ENCODE measurements at places on chromosomes 2 and 18. TPM values are rescaled to one million over a fixed set of nuclear protein-coding genes. Genes with fewer than 3 reads are reported as not detected.
A peak's percentile ranks its signal among the peaks of the same experiment; 100 is the strongest.

IL1B gene
- total RNA-seq, result 219 TPM

GRCh38 chr2:187497858-187498463 is 49.9 kb upstream of the CALCRL start:
- DNase-seq, result no peak

GRCh38 chr2:198339116-198339515 is 534.7 kb downstream of the PLCL1 start:
- no peak for DNase-seq

DNA sequence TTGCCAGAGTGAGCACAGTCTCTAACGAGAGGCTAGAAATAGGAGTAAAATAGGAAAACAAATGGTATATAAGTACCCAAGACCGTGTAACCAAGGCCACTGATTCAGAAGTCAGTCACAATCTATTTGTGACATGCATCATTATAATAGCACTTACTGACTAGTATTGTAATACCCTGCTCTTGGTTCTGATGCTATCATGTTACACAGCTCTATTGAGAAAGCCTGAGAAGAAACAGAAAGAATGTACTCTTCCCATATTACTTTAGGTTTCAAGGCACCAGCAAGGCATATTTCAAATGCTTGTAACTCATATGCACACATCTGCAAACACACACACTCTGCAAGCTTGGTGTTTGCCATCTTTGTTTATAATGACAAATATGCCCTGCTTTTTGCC is 746.4 kb downstream of the SLC4A3 start:
- no peak for DNase-seq

GRCh38 chr2:133341575-133341974 is 226.7 kb downstream of the NCKAP5 start:
- no peak for DNase-seq

DNA sequence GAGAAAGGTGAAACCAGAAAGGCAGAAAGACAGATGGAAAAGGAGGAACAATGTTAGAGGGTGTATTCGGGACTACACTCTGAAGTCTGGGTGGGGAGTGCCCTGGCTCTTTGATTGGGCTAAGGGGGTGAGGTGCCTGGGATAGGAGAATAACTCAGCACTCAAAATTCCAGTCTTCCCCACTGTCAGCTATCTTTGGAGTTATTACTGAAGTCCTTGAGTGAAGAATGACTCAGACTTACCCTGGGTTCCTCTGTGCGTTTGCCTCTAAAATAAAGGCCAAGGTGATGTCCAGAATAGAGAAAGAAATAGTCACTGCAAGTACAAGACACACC is 151.8 kb upstream of the SERPINE2 start:
- no peak for DNase-seq

DNA sequence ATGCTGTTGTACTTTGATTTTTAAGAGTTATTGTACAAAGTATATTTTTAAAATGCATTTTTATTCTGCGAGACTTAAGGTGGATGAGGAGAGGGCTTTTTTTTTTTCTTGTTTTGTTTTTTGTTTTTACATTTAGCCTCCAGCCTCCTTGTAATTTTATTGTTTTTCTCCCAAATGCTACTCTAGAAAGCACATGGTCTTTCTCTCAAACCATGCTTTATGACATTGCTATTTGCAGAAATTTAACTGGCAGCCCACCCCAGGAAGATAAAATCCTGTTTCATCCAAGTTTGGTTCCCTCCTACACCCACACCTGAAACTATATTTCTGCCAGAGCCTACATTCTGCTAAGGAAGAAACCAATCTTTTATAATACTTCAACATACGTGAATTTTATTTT is 184.6 kb downstream of the ARHGAP15 start:
- DNase-seq, result no peak

DNA sequence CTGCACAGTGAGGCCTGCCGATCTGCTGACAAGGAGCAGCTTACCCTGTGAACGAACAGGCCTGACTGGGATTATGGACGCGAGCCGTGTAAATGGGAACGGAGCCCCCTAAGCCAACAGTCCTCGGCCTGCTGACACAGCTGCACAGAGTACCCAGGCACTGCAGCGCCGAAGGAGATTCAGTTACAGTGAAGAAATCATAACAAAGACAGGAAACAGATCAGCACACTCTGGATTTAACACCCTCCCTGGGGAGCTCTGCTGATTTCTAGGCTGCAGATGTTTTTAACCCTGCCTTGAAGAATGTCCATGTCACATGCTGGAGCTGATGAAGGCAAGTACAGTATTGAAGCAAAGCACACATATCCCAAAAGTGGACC is 43.4 kb downstream of the COLEC12 start:
- DNase-seq, result no peak

ATP8B1 gene
- total RNA-seq, result 12.7 TPM

DLGAP1 gene
- 0.69 TPM for total RNA-seq

DNA sequence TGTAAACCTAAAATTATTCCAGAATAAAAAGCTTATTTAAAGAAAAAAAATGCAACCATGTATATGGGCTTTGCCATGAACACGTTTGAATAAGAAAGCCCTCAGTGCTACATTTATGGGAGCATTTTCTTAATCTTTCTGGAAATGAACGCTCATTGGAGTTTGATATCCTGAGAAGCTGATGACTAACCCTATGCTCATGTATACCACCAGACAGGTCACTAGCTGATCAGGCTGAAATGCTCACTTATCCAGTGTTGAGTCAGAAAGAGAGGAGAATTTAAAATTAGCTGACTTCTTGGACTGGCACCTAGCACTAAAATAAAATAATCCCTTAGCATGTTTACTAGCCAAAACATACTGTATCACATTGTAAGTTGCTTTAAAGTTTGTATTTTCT is 254.9 kb upstream of the SIX3 start:
- DNase-seq, result peak; percentile 78

- peak; percentile 94 for DNase-seq
Measured at GRCh38 chr2:233690444-233690843, 2.2 kb upstream of the UGT1A6 start.

M1AP gene
- total RNA-seq, result 0.94 TPM

GRCh38 chr2:216787851-216788540 is 71.9 kb downstream of the TNP1 start:
- no peak for DNase-seq

GRB14 gene
- 9.8 TPM for total RNA-seq

- no peak for DNase-seq
Measured at GRCh38 chr2:125721072-125721721, 934.8 kb upstream of the GYPC start.

DNA sequence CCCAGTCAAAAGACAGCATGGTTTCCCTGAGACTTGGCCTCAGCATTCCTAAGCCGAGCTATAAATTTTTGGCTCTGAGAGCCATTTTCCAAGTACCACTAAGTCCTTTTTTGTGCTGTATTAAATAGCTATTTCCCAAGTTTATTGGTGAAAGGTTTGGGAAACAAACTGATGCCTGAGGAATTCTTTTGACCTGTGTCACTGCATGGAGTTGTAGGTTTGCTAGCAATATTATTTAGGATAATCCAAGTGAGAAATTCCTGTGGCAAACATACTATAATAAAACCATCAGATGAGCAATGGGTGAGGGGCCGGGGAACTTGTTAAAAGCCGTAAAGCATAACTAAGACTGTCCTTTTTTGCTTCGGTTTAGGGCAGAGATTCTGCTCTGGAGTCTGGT is 28.4 kb downstream of the ARHGAP28 start:
- no peak for DNase-seq

DNA sequence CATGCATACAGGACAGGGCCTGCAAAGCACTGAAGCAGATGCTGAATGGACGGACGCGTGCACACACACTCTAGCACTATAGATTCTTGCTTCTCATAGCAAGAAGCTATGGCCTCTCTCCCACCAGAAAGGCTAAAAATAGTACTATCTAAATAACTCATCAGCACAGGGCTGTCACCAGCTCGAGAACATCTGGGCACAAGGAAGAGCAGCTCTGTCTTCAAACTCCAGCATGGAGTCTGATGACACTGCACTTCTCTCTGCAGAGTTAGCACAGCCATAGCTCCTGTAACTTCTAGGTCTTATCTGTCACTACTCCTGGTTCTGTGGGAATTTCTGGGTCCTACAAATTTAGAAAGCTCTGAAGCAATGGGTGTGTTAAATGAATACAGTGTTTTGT is 123.5 kb downstream of the MYO5B start:
- DNase-seq, result no peak

DNA sequence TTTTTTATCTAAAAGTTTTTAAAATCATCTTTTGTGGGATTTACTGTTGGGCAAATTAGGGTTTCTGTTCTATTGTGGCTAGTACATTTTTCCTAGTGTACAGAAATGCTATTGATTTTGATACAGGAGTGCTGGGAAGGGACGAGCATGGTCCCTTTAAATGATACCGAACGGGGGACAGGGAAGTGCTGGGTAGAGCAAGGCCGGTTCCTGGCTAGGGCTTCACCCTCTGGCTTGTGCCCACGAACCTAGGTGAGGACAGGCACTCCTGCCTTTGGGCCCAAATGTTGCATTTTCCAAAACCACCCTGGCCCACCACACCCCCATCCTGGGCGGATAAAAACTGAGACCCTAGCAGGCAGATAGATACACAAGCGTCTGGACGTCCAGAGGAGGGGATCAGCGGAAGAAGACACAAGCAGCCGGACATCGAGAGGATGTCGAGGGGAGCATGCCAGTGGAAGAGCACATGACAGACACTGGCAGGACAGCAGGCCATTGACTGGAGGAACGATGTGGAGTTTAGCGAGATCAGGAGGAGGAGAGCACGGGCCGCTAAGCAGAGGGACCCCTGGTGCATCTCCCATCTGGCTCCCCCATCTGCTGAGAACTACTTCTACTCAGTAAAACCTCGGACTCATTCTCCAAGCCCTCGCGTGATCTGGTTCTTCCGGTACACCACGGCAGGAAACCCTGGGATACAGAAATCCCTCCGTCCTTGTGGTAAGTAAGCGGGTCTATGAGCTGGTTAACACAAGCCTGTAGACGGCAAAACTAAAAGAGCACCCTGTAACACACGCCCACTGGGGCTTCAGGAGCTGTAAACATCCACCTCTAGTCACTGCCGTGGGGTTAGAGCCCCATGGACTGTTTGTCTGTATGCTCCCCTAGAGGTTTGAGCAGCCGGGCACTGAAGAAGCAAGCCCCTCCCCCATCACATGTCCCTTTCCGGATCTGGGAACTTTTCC is 13.5 kb upstream of the CALCRL start:
- no peak for DNase-seq
